ENCODE measurements at places on chromosomes 16 and 17.
A peak's percentile ranks its signal among the peaks of the same experiment; 100 is the strongest.

DNA sequence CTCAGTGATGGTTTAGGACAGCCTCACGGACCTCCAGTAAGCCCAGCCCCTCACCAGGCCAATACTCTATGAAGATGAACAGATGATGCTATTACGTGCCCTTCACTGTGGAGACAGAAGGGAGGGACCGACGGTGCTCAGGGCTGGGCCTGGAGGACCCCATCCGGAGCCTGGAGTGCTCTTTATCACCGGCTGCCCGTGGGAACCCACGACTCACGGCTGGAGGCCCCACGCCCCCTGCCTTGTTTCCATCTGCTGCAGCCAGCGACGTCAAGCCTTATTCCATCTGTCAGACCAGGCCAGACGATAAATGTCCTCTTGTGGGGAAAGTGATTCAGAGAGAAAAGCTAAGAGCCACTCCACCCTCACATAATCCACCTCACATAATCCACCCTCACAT is 4.0 kb upstream of the TIMM22 start:
- ATAC-seq: no peak

- no peak for ATAC-seq
Measured at GRCh38 chr17:29835435-29836351, 94.3 kb downstream of the SSH2 start.

DNA sequence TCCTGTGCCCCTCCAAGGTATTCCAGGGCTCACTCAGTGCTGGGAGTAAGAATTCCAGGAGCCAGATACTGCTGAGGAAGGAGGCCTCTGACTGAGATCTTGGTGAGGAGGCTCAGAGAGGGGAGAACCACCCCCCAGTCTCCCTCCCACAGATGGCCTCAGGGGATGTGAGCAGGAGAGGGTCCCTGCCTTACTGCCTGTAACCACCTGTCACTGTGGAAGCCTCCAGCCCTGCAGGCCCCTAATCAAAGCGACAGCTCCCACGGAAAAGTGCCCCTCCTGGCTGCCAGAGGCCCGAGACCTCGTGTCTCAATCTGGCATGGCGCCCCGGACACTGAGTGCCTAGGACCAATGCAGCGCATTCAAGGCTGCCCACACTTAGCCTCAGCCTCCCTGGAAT is 7.7 kb upstream of the C17orf113 start:
- no peak for ATAC-seq

DNA sequence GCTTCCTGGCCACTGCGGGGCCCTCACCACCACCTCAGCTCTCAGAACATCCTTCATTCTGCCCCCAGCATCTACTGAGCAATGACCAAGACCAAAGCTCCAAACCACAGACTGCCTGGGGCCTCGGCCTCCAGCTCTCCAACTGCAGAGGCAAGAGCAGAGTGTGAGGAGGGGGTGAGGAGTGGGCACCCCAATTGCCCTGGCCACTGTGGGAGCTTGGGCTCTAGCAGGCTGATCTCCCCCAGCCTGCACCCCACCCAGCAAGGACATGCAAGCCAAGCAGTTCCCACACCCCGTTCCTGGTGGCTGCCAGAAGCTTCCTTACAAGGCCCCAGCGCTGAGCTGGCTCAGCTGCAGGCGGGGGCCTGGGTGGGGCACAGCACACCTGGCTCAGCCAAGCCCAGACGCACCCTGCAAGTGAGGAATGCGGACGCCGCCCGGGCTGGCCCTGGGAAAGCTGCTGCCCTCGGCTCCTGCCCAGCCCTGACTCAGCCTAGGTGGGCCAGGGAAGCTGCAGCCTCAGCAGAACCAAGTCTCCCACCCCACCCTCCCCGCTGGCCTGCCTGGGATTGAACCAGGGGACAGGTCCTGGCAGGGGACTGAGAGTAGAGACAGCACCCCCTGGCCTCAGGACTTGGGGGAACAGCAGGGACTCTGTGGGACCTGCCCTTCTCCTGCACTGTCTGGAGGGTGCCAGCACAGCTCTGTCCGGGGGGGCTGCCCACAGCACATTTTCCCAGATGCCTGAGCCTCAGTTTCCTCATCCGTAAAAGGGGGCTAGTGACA is 29.7 kb upstream of the KRT17 start:
- ATAC-seq: no peak

DNA sequence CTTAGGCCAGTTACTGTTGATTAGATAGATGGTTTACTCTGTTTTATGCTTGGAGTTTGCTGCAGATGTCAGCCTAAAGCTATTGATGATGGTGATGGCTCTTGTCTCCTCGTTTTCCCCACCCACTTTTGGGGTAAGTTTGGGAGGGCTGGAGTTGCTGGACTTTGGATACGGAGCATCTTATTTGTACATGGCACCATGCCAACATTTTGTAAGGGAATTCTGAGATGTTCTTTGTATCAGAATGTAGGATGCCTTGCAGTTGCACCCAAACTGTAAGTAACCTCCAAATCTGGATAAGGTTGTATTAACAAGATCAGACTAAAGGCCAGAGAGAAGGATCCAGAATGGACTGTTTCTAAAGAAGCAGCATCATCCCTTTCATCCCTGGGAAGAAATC is 551.9 kb upstream of the ZFHX3 start:
- ATAC-seq: no peak

GRCh38 chr16:48231727-48232492 is 12.2 kb upstream of the LONP2 start:
- ATAC-seq: peak; percentile 63

DNA sequence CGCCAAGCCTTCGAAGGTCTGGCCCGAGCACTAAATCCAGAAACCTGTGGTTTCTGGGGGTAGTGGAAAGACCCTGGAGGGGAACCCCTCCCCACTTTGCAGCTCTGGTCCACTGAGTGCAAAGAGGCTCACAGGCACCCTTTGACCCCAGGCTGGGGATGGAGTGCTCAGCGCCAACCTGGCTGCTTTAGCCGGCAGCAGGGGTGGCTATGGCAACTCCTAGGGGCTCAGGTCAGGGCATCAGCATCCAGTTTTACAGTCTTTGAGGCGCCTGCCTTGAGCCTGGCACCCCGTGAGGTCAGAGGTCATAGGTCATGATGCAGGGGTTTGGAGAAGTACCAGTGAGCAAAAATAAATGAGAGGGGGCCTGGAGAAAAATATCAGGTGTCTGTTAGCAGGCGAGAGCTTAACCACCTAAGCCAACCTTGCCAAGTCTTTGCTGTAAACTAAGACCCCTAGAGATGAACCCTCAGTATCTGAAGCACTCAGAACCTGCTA is 17.9 kb downstream of the CA7 start:
- ATAC-seq: no peak

- no peak for ATAC-seq
Measured at GRCh38 chr16:86917471-86918365, 339.4 kb downstream of the FOXL1 start.

GRCh38 chr17:17077861-17078732 is 35.8 kb downstream of the MPRIP start:
- ATAC-seq: no peak

DNA sequence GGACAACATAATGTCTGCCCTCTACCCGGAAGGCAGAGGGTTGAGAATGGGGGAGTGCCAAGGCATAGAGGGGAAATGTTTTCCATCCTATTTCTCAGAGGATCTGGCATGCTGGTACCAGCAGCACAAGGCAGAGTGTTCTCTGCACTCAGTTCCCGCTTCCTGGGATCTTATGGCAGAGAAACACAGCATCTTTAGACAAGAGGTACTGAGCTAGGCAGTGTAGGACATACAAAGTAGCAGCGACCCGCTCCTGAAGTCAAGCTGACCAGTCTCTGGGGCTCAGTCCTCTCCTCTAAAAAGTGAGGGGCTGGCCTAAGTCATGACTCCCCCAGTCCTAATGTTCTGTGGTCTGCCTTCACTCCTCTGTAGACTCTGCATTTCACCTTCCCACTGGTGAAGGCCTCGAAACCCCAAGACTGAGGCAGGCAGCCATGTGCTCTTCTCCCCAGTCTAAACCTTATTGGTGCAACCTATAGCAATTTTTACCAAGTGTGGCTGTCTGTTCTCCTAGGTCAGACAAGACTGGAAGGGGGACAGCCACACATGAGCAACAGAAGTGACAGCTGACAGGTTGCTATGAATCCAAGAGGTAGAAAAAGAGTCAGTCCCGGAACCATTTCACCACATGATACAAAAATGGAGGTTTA is 11.3 kb upstream of the TSPOAP1 start:
- ATAC-seq: no peak

DNA sequence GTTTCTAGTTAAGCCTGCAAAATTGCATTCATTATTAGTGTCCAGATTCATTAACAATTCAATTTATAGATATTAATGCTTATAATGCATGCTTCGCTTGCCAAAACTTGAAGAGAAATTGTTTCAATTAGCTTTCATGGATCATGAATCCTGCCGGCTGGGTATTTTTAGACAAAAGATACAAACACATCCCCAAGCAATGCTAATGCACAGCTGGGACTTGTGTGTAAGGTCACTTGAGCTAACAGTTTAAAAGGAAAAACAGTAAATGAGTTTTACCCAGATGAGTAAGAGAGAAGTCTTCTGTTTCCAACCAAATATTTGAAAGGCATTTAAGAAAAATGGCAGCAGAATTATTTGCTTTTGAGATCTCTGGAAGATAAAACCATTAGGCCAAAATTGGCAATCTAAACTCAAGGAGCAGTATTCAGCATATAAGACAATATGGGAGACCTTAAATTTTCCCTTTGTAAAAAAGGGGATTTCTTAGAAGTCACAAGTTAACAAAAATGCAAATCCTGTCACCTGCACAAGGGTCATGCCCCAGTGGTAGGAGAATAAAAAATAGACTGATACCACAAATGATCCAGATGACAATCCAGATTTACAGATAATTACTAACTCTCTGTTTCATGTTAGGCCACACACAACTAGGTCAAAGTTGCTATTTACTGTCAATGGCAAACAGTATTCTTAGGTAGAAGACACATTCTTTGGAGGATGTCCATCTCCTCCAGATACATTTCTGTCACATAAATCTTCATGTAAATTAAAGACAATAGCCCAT is 418.4 kb upstream of the PMFBP1 start:
- peak; percentile 33 for ATAC-seq

DNA sequence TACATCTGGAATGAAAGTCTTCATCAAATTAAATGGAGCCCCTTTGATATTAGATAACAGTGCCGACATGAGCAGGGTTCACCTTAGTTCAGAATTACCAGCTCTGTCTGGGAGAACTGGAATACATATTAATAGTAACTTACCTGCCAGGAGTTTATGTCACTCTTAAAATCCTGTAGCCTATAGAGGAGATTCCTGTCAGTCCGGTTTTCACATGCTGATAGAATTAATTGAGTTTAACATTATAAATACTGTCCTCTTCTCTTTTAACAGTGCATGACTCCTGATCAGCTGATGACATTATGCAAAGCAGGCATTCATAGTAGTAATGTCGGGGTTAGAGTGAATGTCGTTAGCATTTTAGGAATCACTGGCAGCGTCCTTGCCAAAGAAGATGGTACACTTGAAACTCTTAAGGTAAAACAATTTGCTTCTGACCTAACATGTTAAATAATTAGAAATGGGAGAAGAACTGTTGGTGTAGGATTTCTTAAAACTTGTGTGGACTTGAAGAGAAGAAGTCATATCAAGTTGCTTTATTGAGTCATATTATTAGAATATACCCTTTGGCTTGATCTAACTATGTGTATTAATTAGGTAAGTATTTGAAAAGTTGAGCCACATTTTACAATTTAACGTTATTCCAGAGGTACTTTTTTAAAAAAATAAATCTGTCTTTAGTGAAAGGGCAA is 34.3 kb downstream of the HEATR3 start:
- no peak for ATAC-seq

GRCh38 chr17:47866941-47867340 is 16.0 kb upstream of the SP6 start:
- ATAC-seq: no peak

DNA sequence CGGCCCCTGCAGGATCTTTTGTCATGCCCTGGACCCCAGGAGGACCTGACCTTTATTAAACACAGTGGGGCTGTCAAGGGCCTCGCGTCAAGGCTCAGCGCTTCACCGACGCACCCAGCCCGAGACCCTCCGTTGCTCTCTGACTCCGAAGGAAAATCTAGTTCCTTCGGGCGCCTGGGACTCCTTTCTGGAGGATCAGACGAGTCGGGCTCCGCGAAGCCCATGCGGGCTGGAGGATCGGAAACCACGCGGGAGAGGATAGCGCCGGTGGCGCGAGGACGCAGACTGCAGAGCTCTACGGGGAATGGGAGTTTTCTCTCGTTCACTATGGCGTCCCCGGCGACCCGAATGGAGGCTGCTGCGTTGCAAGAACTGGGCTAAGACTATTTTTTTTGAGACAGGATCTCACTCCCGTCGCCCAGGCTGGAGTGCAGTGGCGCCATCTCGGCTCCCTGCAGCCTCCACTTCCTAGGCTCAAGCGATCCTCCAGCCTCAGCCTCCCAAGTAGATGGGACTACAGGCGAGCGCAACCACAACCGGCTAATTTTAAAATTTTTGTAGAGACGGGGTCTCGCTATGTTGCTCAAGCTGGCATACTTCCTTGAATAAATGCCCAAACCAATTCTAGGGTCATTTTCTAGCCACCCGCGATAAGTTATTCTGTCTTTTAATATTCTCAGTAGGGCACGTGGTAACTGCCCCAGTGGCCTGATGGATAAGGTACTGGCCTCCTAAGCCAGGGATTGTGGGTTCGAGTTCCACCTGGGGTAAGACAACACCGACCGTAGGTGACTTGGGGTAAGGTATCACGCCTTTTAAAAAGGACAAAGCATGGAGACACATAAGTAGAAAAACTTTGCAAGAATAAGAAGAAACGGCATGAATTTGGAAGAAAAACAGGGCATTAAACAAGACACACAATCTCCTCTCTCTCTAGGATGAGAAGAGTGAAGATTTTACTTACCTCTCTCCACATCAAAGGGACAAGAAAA is 5.5 kb downstream of the OR1F1 start:
- no peak for ATAC-seq

DNA sequence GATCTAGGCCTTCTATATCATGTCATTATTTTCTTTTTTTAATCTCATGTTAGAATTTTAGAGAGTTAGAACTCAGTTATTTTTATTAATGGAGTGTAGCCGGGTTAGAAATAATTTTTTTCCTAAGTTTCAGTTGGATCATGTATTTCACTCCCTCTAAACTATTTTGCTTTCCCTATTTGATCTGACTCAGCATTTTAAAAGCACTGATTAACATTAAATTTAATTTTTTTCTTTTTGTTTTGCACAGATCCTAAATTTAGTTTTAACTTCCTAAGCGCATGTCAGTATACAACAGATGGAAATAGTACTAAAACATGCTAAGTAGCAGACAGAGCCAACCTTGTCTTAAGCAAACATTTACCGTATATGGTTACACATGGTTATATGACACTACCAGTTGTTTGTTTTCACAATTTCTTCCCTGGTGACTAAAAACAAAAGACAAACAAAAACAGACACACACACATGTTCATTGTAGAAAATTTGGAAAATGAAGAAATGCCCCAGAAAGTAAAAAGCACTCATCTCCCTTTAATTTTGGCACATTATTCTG is 33.6 kb upstream of the RAB11FIP4 start:
- ATAC-seq: no peak
